ENCODE measurements at places on chromosomes 7 and 10.

GRCh38 chr10:69452676-69453415 lies 1.6 kb downstream of the TSPAN15 start:
- DNase-seq = no peak

DNA sequence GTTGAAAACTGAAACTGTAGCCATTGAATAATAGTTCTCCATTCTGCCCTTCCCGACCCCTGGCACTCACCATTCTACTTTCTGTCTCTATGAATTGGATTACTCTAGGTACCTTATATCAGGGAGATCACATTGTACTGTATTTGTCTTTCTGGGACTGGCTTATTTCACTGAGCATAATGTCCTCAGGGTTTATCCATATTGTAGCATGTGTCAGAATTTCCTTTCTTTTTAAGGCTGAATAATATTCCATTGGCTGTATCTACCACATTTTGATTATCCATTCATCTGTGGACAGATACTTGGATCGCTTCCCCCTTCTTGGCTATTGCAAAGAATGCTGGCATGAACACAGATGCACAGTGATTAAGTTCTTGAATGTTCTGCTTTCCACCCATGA lies 107.4 kb downstream of the CDH23 start:
- no peak for DNase-seq

DNA sequence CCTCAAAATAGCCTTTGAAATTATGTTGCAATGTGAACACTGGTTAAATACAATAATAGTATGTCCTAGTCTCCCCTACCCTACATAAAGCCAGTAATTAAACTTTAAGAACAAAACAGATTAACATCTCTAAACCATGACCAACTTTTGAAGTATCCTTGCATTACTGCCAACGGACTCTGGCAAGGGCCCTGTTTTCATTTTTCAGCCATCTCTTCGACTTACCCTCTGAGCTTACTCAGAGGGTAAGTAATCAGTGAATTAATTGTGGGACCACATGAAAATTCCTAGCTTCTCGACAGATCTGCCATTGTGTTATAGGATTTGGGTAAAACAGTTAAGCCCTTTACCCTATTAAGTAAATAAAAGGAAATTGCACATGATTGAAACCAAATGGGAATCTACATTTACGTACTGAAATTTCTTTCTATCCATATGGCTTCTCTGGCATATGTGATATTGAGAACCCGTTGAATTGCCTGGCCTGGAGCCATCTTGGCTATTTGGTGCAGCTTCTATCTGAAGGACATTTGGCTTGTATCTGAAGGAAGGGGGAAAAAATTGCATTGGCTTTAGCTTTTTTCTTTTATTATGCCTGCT lies 39.6 kb downstream of the DYNC1I1 start:
- DNase-seq = no peak

- no peak for DNase-seq
Observed at GRCh38 chr10:124262234-124262865, 156.4 kb downstream of the OAT start.

DNA sequence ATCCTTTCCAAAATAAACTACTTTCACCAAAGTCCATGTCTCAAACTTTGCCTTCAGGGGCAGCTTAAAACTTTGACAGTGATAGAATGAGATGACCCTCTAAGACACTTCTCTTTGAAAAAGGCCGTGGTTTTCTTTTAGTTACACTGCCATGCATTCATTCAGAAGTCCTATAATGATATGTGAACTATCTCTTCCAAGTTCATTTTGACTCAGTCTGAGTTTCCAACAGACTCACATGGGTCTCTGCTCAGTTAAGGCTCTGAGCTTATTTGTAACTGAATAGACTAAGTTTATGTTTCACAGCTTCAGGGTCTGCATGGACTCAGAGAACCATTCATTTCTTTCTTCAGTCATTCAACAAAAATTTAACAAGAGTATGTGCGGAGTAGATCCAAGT lies 208.9 kb upstream of the PRSS1 start:
- DNase-seq = no peak

DNA sequence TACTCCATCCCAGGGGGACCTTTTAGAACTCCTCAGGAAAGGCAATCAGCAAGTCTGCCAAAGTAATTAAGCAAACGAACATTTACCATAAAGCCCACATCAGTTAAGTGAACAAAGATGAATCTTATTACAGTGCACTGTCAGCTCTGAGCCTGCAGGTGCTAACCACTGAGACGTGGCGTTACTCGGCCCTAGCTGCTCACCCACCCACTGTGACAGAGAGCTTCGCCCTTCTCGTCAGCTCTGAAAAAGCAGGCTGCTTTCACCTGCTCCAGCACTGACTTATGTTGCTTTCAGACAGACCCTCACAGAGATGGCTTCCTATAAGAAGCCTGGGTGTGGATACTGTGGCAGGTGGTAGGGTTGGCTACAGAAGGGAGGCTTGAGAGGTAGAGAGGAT lies 57.7 kb upstream of the KCNIP2 start:
- no peak for DNase-seq

- no peak for DNase-seq
Observed at GRCh38 chr10:80964955-80965614, 427.4 kb downstream of the SH2D4B start.

DNA sequence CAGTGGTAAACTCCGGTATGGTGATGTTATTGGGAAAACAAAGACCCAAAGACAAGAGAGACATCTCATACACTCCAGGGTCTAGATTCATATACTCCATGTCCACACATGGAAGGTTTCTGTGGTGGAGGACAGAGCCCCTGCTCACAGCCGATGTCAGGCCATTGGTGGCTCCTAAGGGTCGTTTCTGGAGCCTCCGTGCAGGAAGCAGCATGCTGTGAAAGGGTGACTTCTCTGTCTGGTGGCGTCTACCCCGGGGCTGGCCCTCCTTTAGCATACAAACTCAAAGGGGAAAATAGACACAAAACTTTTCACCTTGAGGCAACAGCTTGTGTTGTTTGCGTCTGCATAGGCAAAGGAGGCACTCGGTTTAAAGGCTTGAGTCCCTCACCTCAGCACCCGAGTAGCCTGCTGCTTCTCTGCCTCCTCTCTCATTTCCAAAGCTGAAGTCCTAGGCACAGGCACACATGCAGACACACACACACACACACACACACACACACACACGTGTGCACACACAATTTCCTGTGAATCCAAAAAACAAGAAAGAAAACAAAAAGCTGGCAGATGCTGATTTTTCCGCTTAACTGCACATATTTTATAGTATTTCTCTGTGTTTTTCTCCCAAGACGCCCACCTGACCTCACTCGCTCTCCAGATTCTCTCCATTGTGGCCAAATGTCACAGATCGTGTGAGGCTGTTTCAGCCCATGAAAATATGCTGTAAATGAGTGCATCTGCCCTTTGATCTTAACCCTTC lies 601.4 kb upstream of the MGMT start:
- DNase-seq = no peak

GRCh38 chr10:25078658-25079431 lies 62.4 kb downstream of the THNSL1 start:
- no peak for DNase-seq

Data from activated CD4-positive, alpha-beta T cell treated with anti-CD3 and anti-CD28 coated beads, Interleukin-10, Interleukin-2, amounts not matched to agents 100 ng/mL and 50 ng/mL, durations not matched to agents 16 hours and 8 hours (primary cell).